ENCODE measurements at places on chromosomes 2 and 18. TPM values are rescaled to one million over a fixed set of nuclear protein-coding genes. Genes with fewer than 3 reads are reported as not detected.
A peak's percentile ranks its signal among the peaks of the same experiment; 100 is the strongest.

DNA sequence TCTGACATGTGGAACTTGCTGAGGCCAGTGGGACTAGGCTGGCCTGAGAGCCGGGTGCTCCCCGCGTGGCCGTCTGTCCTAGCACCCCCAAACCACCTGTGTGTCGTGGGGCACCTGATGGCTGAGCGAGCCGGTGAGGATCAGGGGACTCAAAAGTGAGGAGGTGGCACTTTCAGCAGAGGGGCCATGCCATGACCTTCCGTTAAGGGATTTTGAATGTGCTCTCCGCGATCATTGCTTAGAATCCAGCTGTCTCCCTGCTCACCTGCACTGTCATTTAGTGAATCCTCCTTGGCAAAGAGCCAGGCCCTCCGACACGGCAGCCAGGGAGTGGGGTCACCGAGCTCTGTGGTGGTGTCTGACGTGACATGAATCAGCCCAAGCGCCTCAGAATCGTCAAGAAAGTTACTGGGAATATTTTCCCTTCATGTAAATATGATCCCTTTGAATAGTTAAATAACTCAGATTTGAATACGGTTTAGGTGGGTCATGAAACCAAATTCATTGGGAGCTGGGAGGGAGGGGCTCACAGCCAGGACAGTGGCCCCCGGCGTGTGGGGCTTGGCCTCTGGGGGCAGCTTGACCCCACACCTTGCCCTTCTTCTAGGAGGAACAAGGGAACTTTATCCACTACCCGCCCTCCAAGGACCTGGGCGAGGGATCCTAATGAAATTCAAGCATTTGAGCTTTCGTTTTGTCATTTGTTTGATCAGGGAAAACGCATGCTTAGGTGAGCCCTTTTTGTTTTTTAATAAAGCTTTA is 9.5 kb downstream of the NFATC1 start:
- DNase-seq, result no peak

DNA sequence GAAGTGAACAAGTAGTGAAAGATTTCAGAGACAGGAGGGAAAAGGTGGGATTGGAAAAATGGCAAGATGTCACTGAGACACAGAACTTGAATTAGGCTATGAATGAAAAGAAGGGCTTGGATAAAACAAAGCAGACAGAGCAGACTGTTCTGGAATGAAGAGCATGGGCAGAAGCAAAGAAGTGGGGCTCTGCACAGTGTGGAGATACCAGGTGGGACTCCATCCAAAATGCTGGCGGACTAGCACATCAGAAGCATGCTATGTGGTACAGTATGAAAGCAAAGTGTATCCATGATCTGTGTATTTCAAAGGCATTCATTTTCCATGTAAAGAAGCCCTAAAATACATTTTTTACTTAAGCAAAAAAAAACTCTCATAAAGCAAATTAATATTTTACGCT is 410.8 kb upstream of the LYPD1 start:
- DNase-seq, result no peak

DNA sequence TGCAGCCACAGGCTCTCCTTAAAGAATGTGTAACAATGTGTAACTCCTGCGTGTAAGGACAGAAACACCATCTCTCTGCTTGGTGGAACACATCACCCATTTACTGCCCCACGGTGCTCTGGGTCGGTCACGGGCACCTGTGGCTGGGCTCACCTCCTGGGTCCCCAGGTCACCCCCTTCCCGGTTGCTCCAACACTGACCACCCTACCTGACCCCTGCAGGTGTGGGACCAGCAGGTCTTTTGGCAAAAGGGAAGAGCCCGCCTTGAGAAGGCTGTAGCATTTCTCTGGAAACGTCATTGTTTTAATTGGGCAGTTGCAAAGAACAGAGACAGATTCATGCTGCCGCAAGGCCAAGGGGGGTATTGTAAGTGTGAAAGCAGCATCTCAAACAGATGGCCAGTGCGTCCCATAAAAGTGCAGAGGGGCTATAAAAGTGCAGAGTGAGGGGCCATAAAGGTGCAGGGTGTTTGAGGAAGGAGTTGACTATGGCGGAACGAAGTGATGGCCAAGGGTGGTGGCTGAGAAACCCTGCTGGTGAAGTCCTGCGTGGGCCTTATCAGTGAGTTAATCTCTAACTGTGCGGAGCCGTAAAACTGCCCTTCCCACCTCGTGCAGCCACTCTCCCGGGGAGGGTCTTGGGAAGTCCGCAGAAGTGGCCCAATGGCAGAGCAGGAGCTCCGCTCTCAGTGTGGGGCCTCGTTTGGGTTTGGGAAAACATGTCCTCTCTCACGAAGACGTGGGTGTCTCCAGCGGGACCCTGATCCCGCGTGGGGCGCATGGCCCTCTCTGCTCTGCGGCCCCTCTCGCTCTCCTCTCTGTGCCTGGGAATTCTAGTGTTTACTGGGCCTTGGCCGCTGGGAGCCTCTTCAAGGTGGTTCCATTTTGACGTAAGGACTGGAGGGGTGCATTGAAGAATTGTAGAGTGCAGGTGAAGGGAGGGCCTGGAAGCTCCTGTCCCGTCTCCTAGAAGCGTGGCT is 13.7 kb upstream of the NEU4 start:
- DNase-seq, result no peak

DNA sequence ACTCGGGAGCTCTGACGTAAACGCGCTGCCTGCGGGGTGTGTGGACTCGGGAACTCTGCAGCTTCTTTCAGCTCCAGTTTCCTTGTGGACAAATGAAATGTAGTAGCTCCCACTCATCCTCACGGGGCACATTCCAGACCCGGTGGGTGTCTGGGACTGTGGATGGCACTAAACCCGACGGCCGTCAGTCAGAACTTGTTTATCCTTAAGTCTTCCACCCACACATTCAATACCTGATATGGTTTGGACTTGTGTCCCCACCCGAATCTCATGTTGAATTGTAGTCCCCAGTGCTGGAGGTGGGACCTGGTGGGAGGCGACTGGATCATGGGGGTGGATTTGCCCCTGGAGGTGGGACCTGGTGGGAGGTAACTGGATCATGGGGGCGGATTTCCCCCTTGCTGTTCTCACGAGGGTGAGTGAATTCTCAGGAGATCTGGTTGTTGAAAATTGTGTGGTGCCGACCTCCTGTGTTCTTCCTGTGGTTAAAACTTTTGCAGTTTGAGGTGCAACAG is 81.2 kb upstream of the SNTG2 start:
- no peak for DNase-seq

GRCh38 chr2:233260661-233261060 is 9.2 kb downstream of the ATG16L1 start:
- no peak for DNase-seq

DNA sequence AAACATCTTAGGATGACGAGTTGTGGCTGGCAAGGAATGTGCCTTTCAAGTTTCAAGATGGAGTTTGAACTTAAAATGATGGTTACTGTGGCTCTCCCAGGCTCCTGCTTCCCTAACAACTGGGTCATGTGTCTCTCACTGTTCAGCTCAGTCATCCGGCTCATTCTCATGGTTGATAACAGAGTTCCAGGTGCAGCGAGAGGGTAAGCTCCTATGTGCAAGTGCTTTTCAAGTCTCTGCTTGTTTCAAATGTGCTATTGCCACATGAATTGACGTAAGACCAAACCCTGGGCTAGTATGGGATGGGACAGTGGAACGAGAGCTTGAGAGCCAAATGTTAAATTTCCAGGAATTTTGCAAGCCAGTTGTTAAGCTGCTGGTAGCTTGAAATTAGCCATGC is 19.5 kb upstream of the PUM2 start:
- no peak for DNase-seq

DNA sequence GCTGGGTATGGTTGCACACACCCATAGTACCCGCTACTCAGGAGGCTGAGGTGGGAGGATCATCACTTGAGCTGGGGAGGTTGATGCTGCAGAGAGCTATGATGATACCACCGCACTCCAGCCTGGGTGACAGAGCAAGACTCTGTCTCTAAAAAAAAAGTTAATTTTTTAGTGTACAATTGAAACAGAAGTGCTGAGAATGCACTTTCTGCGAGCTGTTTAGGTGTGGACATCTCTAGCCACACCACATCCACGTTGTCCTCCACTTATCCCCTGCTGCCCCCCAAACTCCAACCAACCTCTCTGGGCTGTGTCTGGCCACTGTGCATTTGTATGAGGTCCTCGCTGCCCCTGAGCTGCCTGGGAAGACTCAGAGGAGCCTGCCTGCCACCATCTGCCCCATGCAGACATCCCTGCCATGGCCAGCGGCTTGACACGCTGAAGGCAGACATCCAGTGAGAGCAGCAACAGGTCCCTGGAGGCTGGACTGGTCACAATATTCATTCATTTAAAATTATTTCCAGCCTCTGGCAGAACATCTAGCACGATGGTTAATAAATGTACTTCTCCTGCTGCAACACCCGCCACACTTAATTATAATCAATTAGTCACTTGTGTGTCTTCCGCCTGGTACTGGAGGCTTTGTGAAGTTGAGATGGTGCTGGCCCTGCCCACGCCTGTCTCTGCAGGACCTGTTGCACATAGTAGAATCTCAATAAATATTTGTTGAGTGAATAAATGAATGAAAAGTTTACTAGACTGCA is 3.7 kb upstream of the AFF3 start:
- DNase-seq, result no peak

- no peak for DNase-seq
Measured at GRCh38 chr2:197883354-197884032, 79.1 kb downstream of the PLCL1 start.

GRCh38 chr18:57819671-57820460 is 16.8 kb upstream of the ATP8B1 start:
- peak; percentile 73 for DNase-seq

GRCh38 chr18:6950641-6951040 is 167.0 kb downstream of the LAMA1 start:
- no peak for DNase-seq

DNA sequence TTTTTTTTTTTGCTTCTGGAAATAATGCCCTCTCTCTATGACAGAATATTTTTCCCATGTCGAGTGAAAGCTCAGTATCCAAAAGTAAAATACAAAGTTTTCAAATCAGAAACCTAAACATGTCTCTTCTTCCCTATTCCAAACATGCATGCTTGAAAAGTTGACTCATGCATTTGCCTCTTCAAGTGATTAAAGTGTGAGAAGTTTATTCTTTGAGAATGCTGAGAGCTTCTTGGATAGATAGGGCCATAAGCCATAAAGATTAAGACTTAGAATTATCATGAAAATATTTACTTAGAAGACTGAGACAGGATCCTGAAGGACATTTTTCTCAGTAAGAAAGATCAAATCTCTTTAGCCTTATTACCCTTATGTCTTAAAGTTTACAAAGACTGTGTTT is 98.6 kb upstream of the EPB41L5 start:
- DNase-seq, result no peak

DNA sequence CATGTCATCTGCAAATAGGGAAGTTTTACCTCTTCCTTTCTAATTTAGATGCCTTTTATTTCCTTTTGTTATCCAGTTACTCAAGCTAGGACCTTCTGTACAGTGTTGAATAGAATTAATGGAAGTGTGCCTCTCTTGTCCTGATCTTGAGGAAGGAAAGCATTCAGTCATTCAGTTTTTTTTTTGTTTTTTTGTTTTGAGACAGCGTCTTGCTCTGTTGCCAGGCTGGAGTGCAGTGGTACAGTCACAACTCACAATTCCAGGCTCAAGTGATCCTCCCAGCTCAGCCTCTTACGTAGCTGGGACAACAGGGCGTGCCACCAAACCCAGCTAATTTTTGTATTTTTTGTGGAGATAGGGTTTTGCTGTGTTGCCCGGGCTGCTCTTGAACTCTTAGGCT is 203.9 kb upstream of the ALPP start:
- no peak for DNase-seq

- peak; percentile 26 for DNase-seq
Measured at GRCh38 chr2:118089139-118089800, 999 bp downstream of the INSIG2 start.

GRCh38 chr2:181680055-181680936 is at the start of gene NEUROD1:
TSS of gene NEUROD1 (minus strand) at chr2:181680517. CDS start at chr2:181678860, 1,657 bp downstream.
- no peak for DNase-seq

- DNase-seq, result no peak
Measured at GRCh38 chr18:23614413-23614812, 28.1 kb upstream of the NPC1 start.

DNA sequence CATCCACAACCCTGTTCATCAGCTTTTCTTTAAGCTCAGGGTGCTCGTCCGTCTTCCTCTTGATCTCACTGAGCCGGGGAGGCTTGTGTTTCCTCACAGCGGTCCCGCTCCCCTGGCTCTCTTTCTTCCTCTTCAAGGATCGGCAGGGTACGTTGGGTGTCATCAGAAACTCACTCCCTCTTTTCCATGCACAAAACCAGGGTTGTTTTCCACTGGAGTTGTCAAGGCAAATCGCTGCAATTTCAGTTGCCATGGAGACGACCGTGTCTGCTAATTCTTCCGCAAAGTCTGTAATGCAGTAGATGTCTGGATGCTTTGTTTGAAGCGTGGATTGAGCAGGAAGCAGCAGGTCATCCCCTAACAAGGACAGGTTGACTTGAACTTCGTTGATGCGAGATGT is 146.4 kb downstream of the DAW1 start:
- no peak for DNase-seq

DNA sequence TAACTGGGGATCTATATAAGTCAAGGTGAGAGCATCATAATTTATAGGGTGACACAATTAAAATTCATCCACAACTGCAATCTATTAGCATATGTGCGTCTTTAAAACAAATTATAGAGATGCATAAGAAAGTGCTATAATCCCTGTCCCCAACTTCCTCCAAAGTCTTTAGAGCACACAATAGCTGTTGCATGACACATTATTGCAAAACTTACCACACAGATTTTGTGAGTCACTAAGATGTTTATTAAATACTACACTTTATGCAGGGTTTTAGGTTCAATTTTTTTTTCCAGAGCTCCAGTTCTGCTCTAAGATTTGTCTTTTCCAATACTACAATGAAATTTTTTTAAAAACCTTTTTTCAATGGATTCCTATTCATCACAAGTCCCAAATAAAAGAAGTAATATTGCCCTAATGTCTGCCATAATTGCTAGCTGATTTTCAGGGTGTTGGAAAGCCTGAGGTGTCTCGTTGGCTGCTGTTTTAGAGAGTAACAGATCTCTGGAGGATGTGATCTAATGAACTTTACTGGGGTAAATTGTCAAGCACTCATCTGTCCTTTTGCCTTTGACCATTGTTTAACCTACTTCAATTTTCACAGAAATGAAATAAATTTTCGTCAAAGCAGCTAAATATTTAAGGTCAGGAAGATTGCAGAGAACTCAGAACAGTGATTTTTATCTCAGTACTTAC is 250.5 kb upstream of the NETO1 start:
- no peak for DNase-seq

GRCh38 chr2:1478311-1479305 is 65.3 kb downstream of the TPO start:
- DNase-seq, result no peak

DNA sequence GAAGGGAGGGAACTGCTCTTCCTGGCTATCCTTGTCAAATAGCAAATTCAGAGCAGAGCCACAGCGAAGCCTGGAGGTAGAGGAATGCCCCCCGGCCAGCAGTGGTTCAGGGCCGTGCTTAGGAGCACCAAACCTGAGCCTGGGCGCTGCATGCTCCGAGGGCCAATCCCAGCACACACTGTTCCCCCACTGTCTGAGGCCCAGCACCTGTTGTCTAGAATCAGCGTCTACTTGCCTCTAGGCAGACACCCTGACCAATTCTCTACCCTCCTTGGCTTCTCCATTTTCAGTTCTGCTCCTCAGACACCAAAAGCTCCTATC is 177.6 kb upstream of the PKDCC start:
- no peak for DNase-seq

CYP1B1 gene
- 7.1 TPM for total RNA-seq

RAB27B gene
- 0.81 TPM for total RNA-seq

AKAIN1 gene
- total RNA-seq, result not detected

STK17B gene
- total RNA-seq, result 2.6 TPM

CCDC68 gene
- total RNA-seq, result 12.0 TPM

CCDC74A gene
- 1.2 TPM for total RNA-seq

GNAL gene
- total RNA-seq, result 0.19 TPM

DAPL1 gene
- total RNA-seq, result not detected

XDH gene
- 26.7 TPM for total RNA-seq

SKA1 gene
- 0.75 TPM for total RNA-seq

GALNT13 gene
- total RNA-seq, result not detected
